ENCODE measurements at places on chromosomes 1 and 21.

DNA sequence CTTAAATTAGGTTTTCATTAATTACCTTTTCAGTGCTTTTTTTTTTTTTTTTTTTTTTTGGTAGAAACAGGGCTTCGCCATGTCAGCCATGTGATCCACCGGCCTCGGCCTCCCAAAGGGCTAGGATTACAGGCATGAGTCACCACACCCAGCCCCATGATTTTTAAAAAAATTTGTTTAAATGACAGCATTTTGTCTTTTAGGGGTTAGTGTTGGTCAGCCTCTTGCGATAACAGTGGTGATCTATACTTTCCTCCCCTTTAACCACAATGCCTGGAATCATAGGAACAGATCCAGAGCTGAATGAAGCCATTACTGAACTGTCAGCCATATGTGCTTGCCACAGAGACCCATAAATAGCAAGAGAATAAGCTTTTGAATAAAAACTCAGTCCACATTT, 73.9 kb downstream of the CACHD1 start:
- DNase-seq = no peak

DNA sequence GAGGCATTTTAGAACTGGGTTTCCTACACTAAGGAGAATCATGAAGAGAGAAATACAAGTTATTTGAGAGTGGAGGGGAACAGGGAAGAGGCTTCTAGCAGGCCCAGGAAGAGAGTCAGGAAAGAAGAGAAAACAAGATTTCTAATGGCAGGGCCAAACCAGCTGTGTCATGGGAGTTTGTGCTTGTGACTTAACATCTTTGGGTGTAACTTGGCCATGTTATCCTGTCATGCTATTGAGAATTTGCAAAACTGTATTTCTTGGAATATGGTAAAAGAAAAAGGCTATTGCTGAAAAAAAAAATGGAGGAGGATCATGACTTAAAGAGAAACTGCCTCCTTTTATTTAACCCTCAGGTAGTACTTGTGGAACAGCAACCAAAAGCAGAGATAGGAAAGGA, 47.4 kb upstream of the TNFSF18 start:
- no peak for DNase-seq

- no peak for DNase-seq
Observed at GRCh38 chr1:244211559-244211944, 160.5 kb downstream of the ZBTB18 start.

DNA sequence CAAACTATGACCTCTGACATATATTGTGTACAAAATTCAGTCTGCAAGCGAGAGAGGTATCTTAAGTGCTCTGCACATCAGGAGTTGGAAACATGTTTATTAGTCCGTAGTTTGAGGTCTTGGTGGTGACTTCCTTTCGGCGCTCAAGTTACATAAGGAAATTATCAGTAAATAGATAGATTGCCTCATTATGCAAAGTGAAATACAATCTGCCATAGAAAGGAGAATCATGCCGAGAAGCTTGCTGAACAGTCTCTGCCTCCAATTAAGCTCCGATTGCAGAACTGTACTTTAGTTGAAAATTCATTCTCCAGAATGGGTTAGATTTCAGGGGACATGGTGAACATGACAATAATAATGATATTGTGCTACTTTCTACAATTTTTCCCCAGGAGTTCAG, 271.8 kb downstream of the BRINP2 start:
- DNase-seq = no peak

DNA sequence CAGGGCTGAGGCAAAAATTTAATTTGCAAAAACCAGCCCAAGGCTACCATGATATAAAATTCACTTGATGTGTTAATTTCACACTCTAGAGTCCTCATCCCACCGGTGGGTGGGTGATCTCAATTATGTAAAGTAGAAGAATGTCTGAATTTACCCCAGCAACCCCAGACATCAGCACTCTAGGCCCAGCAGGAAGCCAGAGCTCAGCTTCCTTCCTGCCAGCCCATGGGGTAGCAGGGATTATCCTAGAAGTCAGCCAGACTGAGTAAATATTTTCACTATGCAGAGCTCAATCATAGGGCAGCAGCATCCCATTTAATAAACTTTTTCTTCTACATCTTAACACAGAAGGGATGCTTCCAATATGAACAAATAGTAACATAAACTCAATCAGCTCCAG, 71.0 kb downstream of the SIPA1L2 start:
- DNase-seq = no peak

- DNase-seq = no peak
Observed at GRCh38 chr1:77673716-77674355, 8.6 kb downstream of the ZZZ3 start.

DNA sequence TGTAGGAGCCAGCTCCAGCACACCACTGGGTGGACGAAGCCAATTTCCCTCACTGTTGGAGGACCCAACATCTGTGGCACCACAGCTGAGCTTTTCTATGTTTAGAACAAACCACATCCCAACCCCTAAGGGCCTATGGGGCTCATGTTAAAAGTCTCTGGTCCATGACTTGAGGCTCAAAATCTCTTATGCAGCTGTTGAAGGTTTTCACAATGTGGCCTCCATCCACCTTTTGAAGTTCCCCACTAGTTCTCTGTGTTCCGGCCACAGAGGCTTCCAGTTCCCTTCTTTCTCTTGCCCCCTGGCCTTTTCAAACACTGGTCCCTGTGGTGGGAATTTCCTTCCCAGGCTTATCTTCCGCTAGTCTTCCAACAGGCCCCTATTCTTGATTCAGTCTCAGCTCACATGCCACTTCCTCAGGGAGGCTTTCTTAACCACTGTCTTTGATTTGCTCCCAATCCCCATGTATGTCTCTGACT, 3.9 kb upstream of the IFNLR1 start:
- DNase-seq = peak; percentile 69

GRCh38 chr1:240235521-240236288, 144.0 kb downstream of the FMN2 start:
- no peak for DNase-seq

DNA sequence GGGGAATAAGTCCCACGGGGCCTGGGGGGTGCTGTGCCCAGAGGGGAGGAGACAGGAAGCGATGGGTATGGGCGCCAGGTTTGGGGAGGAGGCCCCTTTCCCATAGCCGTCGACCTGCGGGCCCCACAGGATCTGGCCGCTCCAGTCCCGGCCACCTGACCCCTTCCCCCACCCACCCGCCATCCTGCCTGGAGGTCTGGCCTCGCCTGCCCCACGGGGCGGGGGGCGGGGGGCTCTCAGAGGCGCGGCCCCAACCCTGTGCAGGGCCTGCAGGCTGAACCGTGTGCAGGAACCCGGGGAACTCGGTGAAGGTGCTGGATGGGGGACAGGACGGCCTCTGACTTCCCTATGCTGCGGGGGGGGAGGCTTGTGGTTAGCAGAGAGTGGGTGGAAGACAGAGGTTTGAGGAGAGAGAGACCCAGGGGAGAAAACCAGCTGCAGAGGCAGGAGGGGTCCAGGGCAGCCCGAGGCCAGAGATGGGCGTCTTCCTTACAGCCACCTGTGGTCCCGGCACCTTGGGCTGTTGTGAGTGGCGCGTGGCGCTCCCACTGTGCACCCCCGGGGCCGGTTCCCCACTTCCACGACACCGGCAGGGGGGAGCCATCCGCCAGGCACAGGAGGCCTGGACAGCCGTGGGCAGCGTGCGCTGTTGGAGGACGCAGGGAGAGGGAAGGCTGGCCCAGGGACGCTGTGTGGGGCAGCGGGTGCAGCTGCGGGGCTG, 2.5 kb upstream of the TNFRSF18 start:
- DNase-seq = peak; percentile 32

GRCh38 chr1:171220081-171220420, 28.2 kb upstream of the FMO1 start:
- DNase-seq = no peak

- DNase-seq = no peak
Observed at GRCh38 chr1:158077411-158078256, 84.2 kb downstream of the KIRREL1 start.

GRCh38 chr1:173857363-173857917, 10.3 kb downstream of the GAS5 start:
- DNase-seq = no peak

- DNase-seq = no peak
Observed at GRCh38 chr21:28423521-28424190, 569.0 kb downstream of the LTN1 start.
